Fibroblast of skin of abdomen (primary cell): ENCODE measurements at places on chromosomes 6 and 20.

GRCh38 chr6:22906091-22906549, 336.8 kb downstream of the HDGFL1 start:
- peak; percentile 50 for DNase-seq

DNA sequence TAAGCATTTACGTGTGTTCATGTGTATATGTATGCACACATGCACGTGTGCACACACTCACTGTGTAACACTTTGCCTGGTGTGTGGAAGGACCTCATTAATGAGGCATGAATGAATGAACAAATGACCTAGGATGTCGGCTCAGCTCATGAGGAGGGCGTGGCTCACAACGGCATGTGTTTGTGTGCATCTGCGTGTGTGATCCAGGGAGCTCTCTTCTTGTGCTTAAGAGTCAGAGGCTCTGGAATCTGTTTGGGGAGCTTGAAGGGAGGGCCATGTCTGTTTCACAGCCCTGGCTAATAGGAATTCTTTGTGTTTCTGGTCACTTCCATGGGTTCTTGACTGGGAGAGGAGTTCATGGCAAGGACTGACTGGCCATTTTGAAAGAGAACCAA, 32.7 kb downstream of the TOX2 start:
- DNase-seq = peak; percentile 63

GRCh38 chr6:35206346-35206745, 7.4 kb upstream of the SCUBE3 start:
- DNase-seq = peak; percentile 73

GRCh38 chr6:56664029-56664428, 21.3 kb upstream of the DST start:
- no peak for DNase-seq

DNA sequence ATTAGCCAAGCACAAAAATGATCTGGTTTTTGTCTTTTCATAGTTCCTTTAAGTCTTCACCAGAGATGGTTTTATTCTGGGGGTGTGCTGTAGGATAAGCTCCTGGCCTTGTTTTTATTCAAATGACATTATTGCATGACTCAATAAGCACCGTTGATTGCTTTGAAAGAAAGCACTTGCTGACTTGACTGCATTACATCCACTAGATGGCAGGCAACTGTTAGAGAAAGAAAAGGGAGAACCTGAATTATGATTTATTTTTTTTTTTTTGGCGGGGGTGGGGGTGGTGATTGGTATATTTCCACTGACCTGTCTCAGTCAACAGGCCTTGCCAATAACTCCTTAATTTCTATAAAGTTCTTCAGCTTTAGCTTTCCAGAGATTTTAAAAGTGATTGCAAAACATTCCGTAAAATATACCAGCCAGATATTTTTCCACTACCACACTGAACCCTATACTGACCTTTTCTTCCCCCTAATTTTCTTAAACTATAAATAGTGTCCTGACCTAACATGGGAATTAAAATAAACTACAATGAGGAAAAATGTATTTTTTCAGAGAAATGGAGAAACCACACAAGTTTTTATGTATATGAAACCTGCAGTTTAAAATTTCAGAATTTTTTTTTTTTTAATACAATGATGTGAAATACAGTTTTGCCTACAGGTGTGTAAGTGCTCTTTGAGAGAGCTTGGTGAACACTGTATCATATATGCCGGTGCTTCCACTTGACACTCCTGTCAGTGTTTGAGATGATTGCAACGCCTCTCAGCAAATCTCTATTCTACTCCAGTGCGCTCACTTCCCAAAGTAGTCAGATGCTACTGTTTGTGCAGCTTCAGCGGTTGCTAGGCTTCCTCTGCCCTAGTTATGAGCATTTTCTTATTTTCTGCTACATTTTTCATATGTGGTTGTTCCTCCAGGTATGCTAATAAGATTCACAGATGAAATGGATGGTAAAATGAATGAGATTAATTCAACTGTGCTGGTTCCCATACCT, 274.3 kb downstream of the CD109 start:
- peak; percentile 84 for DNase-seq

GRCh38 chr6:17820055-17820454, 113.3 kb upstream of the NUP153 start:
- DNase-seq = no peak

- DNase-seq = no peak
Observed at GRCh38 chr6:150353445-150353844, 15.4 kb upstream of the IYD start.

DNA sequence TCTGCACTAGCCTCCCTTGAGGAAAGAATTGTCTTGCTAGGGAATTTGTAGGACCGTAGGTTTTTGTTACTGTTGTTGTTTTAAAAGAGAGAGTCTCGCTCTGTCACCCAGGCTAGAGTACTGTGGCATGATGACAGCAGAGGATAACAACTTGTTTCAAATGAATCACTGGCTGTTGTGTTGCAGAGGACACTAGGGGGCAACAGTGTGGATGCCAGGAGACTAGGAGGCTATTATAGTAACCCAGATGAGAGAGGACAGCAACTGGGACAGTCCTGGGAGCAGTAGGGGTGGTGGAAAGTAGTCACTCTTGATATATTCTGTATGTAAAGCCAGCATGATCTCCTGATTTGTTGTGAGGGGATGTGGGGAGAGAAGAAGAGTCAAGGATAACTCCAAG, 41.8 kb upstream of the LAMA4 start:
- DNase-seq = peak; percentile 51

GRCh38 chr6:149474108-149474935, 10.5 kb downstream of the ZC3H12D start:
- no peak for DNase-seq

GRCh38 chr6:46583081-46583480, 69.5 kb downstream of the CYP39A1 start:
- no peak for DNase-seq
